ENCODE measurements at places on chromosomes 3 and 15.

DNA sequence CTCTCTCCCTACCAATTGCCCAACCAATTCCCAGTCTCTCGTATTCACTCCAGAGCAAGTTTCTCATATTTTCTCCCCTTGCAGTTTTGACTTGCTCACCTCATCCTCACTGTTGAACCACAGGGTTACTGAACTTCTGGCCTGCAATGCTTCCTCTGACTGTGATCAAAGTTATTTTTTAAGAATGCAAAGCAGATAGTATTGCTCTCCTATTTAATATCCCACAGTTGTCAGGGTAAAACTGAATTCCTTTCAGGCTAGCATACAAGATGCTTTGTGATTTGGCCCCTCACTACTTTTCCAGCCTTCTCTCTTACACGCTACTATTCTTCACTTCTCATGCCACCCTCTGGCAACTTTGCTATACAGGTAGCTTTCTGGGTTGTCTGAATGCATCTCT lies 80.9 kb downstream of the LRRFIP2 start:
- DNase-seq = no peak

DNA sequence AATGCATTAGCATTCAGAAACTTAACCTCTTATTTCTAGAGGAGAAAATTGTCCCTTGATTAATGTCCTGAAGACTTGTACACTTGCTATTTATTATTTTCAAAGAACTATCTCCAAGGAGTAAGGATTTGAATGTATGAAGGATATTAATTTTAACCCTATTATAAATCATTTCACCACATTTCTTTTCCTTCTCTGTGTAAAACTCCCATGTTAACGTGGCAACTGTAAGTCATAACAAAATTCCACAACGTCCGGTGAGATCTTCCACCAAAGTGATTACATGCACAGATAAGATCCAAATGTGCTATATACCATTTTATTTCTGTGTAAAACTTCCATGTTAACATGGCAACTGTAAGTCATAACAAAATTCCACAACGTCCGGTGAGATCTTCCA lies 229.1 kb upstream of the ARHGEF26 start:
- DNase-seq = no peak

DNA sequence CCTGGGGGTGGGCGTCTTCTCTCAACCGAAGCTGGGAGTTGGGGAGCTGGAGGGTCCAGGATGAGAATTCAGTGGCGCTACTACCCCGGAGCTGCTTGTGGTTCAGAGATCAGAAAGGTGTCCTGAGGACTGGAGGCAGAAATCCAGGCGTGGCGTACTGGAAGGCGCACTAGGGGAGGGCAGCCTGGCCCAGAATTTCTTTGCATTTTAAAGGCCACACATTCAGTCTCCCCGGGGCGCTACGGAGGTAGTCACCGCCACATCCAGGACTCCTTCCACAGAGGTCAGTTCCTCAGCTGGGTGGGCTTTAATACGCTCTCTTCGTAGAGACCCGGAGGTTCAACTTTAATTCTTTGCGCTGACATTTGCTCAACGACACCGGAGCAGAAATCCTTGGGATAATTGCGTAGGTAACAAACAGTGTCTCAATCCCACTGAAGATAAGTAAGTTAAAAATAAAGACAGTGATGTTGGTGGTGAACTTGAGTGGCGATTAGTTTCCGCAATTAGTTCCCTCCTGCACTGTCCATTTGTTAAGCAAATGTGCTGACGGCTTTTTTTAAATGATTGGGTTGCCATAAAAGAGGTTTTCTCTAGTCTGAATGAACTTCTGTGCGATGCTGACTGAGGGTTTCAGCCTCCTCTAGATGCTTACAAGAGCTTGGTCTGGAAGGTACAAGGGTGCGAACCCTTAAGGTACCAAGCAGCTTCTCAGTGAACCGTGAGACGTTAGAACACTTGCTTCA lies 535 bp downstream of the MCTP2 start:
- DNase-seq = peak; percentile 31

- no peak for DNase-seq
Observed at GRCh38 chr3:106329521-106329920, 460.7 kb upstream of the CBLB start.

GRCh38 chr15:40136470-40137302 lies 24.2 kb upstream of the BUB1B start:
- DNase-seq = no peak

DNA sequence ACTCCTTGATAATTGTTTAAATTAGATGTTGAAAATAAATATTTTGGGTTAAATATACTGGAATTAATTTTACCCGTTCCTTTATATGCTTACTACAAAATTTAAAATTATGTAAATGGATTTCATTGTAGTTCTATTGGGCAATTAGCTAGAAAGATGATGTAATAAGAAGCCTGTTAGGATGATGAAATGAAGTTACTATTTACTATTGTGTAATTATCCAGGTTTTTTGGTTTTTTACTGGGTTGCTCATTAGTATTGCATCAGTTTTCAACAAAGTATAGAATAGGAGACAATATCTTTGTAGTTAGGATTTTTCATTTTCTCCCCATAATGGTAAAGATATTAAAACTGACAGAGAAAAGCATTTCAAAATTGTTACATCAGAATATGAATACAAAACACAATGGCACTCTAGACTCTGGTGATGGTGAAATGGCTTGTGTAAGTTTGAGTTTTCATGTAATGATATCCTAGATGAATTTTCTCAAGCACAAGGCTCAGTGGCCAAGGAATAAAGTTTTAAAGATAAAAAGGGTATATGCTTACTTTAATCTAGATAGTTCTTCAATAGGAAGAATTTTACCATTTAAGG lies 222.0 kb downstream of the P3H2 start:
- no peak for DNase-seq

DNA sequence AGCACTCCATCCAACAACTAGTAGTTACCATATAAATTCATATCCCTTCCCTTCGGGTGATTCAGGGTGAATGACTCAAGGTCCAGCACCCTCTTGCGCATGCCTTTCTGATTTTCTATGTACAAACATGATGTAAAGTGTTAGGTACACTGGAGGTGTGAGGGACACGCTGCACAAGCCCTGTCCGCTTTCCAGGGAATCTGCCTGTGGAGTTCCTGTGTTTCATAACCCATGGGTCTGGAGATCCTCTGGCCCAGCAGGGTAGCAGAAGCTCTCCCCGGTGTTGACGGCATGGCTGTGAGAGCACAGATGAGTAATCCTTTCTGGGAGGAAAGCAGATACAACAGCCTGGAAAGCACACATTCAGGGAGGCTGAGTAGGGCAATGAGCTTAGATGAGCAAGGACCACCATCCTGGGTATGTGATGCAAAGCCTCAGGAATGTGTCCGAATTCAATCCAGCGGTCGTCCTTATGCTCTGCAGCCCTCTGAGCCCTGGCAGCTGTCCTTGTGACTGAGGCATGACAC lies 142.9 kb upstream of the TP63 start:
- no peak for DNase-seq

DNA sequence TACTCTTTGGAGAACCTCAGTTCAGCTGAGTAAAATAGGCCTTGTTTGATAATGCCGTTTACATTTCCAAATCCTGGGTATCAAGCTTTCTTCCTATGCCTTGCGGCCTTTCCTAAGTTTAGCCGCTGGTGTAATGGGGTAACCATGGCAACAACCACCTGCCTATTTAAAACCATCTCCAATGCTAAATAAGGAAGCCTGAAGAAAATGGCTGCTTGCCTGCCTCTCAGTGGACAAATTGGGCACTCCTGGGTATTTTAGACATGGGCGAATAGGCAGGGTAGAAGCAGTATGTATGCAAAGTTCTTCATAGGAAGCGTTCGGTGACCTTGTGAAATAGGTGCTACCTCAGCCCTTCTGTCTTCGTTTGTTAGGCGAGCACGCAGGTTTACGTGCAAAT lies 122.7 kb downstream of the DGKG start:
- no peak for DNase-seq

DNA sequence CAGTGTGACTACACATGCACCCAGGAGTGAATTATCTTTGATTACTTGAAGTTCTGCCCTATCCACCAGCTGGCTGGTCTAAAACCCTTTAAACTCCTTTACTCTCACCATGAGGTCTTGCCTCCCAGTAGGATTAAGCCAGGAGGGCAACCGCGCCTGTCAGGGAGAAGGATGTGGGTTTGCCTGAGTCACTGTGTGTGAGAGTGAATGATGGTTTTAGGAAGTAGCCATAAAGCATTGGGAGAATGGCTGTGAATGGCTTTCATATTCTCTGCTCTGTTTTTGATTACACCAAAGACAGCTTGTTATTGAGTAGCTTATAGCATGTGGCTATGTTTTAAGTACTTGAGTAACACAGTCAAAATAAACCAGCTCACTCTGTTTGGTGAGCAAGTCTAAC lies 637.7 kb upstream of the TBL1XR1 start:
- peak; percentile 46 for DNase-seq

GRCh38 chr3:117798221-117798620 lies 1088.6 kb downstream of the TUSC7 start:
- DNase-seq = no peak

GRCh38 chr3:62554264-62554799 lies 181.0 kb upstream of the FEZF2 start:
- no peak for DNase-seq

GRCh38 chr3:74066456-74066855 lies 441.7 kb upstream of the PDZRN3 start:
- DNase-seq = no peak

GRCh38 chr15:61459785-61460707 lies 230.9 kb upstream of the RORA start:
- DNase-seq = no peak

GRCh38 chr15:71207141-71207540 lies 91.9 kb downstream of the THSD4 start:
- DNase-seq = no peak

Data from CD14-positive monocyte (primary cell).